ENCODE measurements at places on chromosomes 6 and 20. TPM values are rescaled to one million over a fixed set of nuclear protein-coding genes. Genes with fewer than 3 reads are reported as not detected.

Gene LRFN2
- 0.62 TPM for total RNA-seq

GRCh38 chr6:44100088-44100550 lies 27.1 kb downstream of the MRPL14 start:
- no peak for DNase-seq

GRCh38 chr6:1391800-1392309 lies 2.5 kb downstream of the FOXF2 start:
- DNase-seq, result no peak

- no peak for DNase-seq
These were observed 101.5 kb upstream of the BHLHE23 start for GRCh38 chr20:63108247-63108646.

DNA sequence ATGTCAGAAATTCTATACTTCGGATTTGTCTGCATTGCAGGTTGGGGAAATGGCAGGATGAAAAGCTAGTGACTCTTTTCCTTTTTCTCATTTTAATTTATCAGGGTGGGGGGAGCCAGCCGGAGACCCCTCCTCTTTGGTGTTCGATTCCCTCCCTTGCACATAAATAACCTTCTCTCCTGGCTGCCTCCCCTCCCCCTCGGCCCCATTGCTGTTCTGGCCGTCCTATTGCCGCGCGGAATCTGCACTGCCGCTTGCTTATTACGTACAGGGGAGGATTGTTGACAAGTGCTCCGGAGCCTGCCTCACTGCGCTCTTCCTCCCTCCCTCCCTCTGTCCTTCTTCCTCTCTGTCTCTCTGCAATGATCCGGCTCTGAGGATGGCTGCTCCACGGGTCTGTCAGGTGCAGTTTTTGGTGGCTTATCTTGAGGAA lies 154.7 kb downstream of the JARID2 start:
- DNase-seq, result peak; percentile 24

Gene HSPA12B
- total RNA-seq, result 9.4 TPM

GRCh38 chr6:39294133-39294532 lies 20.1 kb downstream of the KCNK17 start:
- no peak for DNase-seq

DNA sequence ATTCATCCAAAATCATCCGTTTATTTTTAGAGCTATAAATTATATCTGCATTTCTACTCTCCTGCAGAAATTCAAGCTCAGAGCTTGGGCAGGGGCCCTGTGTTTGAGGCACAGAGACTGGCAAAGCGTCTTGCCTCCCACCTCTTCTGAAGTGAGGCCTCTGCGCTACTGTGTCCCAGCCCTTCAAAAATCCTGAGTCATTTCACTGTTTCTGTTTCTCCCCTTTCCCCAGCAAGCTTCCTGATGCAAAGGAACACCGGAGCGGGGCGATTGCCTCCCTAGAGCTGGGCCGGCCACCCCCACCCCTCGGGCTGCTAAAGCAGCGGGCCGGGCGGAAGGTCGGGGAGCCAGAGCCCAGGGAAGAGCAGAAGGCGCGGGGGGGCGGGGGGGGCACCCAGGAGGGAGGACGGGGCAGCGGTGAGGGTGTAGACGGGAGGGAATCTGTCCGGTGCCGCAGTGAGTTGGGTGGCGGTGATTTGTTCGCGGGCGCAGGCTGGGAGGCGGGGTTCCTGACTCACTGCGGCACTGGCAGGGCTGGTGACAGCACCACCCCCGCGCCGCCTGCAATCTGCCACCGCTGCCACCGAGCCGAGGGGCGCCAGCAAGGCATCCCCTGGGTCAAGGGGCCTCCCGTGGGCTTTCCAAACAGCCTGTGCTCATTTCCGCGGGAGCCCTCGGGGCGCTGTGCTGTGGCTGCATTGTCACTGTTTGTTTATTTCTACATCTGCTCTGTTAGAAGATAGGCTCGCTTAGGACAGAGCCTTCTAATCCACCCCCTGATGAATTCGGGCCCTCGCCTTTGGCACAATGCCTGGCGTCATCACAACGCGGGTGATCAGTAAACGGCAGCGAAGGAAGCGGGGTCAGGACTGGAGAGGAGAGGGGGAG lies 46.5 kb upstream of the SNAP25 start:
- peak; percentile 38 for DNase-seq

Gene FAM162B
- 1.5 TPM for total RNA-seq

DNA sequence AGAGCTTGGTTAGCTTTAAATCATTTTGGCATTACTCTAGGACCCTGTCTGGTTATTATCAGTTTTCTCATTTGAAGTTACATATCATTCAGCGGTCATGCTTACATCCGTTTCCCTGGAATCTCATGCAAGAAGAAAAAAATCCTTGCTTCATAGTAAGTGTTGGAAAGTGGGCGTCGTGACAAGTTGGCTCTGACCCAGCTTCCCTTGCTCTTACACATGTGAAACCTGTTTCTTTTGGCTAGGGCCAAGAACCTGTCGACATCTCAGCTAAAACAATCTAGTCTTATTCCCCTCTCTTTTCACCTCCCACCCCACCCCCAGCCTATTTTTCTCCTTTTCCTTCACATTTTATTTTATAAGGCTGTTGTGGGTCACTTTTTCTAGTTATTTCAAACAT lies 45.5 kb downstream of the ANKS1A start:
- DNase-seq, result peak; percentile 76

DNA sequence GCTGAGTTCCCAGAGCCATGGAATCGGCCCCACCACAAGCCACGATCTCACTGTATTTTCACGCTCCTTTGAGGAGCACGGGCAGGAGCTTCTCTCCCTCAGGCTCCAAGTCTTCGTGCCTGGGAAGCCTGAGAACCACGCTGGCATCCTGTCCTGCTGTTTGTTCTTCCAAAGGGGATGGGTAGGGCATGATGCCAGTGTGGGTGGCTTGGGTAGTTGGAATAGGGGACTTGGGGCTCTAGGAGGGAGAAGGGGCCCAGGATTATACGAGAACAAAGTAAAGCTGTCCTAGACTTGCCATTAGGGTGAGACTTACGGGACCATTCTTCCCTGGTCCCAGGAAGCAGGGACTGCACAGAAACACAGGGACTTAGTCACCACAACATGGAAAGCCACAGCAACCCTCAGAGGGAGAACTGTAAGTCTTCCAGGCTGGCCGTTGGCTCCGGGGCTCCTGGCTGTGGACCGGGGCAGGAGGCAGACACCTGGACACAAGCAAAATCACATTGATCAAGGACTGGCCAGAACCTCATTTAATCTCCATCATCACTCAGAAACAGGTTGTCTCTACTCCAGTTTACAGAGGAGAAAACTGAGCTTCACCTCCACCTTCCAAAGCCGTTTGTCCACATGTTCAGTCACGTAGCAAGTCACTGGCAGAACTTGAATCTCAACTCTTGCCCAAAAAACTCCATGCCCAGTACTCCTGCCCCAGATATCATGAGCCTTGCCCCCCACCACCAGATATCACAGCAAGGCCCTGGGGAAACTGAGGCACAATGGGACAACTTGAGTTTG lies 1.3 kb downstream of the CCN5 start:
- DNase-seq, result no peak

DNA sequence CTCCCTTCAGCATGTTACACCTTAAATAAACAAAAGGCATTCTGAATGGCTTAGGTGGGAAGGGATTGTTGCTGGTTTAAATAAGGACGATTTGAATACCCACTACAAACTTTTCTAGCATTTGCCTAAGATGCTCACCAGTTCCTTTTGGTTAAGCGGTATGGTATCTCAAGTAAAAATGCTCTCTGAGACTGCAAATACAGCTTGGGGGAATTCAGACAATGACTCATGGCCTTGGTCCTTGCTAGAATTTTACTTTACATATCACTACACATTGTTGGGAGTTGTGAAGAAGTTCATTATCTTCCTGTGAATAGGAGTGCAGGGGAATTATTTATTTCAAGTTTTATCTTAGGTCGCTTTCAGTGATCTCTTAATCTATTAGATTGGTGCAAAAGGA lies 670.7 kb downstream of the UTRN start:
- DNase-seq, result no peak

All from prostate gland (tissue), 2 donors.